Placental pericyte (primary cell): ENCODE measurements at places on chromosomes 2 and 18. TPM values are rescaled to one million over a fixed set of nuclear protein-coding genes. Genes with fewer than 3 reads are reported as not detected.

Gene ANKRD62
- not detected in 2 replicates for total RNA-seq

Gene AMER3
- not detected in 2 replicates for total RNA-seq

Gene STAT4
- total RNA-seq = 1.1 and 2.1 TPM in 2 replicates

Gene DIPK1C
- not detected in 2 replicates for total RNA-seq

Gene CRYBA2
- not detected in 2 replicates for total RNA-seq

Gene HOXD3
- 2.6 TPM in 1 of 2 replicates, not detected in the other for total RNA-seq

Gene MAL
- total RNA-seq = not detected in 2 replicates
